Brain microvascular endothelial cell (primary cell): ENCODE measurements at places on chromosomes 4 and X.

DNA sequence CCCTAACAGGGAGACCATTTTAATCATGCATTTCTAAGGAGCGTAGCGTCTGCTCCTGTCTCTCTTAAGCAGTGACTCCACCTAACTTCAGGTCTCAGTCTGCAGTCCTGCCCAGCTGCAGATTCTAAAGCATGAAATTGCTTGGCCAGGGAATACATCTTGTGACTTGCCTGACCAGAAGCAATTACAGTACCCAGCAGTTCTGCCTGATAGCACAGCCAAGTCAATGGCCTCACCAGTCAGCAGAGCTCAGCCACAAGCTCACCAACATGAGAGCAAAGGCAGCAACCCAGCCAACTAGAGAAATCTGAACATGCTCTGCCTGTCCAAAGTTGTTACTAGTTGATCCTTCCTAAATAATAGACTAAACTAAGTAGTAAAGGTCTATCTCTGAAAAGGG is 2011.9 kb upstream of the PCDH10 start:
- DNase-seq = no peak

- DNase-seq = peak; percentile 43
Measured at GRCh38 chr4:7650606-7651385, 216.1 kb upstream of the PSAPL1 start.

DNA sequence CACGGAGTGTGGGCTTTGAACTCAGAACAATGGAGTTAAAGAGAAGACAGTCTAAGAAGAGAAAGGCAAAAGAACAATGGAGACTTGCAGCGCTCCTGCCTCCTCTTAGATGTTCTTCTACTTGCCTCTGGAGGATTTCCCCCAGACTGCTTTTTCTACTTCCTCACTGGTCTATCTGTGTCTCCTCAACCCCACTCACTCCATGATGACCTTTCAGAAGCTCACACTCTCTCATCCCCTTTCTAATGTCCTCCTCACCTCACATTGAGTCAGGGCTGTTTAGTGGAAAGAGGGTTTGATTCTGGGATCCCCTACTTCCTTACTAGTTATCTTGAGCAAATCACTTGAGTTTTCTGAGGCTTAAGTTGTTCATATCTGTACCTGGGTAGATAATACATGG is 12.2 kb upstream of the HERC6 start:
- DNase-seq = no peak

DNA sequence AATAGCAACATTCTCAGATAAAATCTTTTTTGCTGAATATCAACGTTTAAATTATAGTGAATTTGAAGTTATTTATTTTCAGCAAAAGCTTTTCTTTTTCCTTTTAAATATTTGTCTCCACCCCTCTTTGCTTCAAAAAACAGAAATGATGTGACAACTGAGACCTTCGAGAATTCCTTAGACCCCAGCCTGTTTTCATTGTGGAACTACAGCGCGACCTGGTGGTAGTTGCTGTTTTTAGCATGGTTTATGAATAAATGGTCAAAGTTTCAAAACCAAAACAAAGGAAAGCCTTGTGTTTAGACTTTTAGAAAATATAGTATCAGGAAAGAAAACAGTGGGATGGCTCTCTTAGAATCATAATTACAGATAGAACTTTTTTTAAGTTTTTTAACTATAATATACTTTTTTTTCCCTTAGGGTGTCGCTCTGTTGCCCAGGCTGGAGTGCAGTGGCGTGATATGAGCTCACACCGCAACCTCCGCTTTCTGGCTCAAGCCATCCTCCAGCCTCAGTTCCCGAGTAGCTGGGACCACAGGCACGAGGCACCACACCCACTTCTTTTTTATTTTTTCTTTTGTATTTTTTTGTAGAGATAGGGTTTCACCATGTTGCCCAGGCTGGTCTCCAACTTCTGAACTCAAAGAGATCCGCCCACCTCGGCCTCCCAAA is 26.8 kb upstream of the TMEM184C start:
- peak; percentile 81 for DNase-seq

DNA sequence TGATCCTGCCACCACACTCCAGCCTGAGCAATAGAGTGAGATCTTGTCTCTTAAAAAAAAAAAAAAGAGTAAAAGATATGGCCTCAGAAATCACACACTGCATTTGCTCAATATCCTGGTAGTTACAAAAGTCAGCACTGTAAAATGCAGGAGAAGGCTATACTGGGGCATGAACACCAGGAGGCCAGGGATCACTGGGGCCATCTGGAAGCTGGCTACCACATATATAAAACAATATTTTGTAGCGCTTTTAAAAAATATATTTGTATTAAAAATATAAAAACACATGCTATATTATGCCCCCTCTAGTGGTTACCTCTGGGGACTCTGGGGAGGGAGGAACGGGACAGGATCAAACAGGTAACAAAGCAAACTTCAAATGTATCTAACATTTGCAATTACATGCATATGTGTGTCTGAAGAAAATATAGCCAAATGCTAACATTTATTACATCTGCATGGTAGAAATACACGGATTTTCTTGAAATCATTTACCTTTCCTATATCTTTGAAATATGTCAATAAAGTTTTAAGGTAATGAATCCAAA is 4.0 kb downstream of the C4orf46 start:
- DNase-seq = peak; percentile 16

DNA sequence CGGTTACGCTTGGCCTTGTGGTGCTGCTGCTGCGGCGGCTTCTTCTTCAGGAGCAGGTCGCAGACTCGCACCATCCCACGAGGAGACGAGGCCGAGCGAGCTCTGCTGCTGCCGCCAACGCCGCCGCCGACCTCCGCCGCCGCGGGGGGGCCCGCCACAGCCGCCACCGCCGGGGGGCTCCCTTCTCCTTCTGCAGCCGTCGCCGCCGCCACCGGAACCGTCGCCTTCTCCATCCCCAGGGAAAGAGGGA is 237 bp downstream of the ANKRD17 start:
- no peak for DNase-seq

GRCh38 chr4:85642356-85643100 is 167.6 kb downstream of the ARHGAP24 start:
- no peak for DNase-seq

DNA sequence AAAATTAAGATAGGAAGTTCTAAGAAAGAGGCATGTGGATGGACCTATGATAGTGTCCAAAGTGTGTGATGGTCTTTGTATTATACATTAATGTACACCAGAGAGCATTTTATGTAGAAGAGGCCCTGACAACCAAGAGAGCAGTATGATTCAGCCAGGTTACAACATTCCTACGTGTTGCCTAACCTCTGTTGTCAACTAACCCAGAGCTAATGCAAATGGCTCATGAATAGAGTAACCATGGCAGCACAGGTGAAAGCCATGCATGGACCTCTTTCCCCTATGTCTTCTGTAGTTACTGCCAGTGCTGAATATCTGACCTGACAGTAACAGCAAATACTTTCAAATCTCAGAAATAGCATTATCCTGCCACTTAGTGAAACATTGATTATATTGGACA is 255.6 kb downstream of the NDST4 start:
- no peak for DNase-seq

GRCh38 chrX:66030505-66031317 is 9.2 kb downstream of the VSIG4 start:
- DNase-seq = peak; percentile 1

DNA sequence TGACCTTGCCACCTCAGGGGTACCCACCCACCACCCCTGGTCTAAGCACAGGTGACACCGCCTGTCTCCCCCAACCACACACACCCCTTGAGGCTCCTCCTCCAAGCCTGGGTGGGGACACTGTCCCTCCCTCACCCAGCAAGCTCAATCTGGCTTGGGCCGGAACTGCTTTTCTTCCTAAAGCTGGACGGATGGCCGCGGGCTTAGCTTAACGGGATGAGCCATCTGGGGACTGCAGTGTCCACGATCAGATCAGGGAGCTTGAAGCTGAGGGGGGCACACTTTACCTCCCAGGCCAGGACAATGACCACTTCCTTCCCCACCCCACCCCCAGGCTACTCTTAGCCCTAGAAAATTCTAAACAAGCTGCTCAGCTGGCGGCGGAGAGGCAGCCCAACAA is 1.0 kb upstream of the SLC6A8 start:
- no peak for DNase-seq

GRCh38 chr4:184424993-184425758 is 49.2 kb downstream of the IRF2 start:
- no peak for DNase-seq

- DNase-seq = peak; percentile 64
Measured at GRCh38 chr4:181646864-181647263, 596.3 kb upstream of the TENM3 start.
